ENCODE measurements at places on chromosomes 5 and 9. TPM values are rescaled to one million over a fixed set of nuclear protein-coding genes. Genes with fewer than 3 reads are reported as not detected.
A peak's percentile ranks its signal among the peaks of the same experiment; 100 is the strongest.

Gene MARCOL
- not detected for total RNA-seq

Gene SH3RF2
- 4.5 TPM for total RNA-seq

Gene TOPORS
- total RNA-seq: 11.6 TPM

Gene MED27
- total RNA-seq: 24.5 TPM

Gene BARHL1
- total RNA-seq: not detected

Gene HABP4
- total RNA-seq: 37.4 TPM

Gene ABL1
- 80.5 TPM for total RNA-seq

Gene NIPAL4
- total RNA-seq: 0.37 TPM

- DNase-seq: no peak
Observed at GRCh38 chr5:111667128-111667736, 89.8 kb downstream of the NREP start.

DNA sequence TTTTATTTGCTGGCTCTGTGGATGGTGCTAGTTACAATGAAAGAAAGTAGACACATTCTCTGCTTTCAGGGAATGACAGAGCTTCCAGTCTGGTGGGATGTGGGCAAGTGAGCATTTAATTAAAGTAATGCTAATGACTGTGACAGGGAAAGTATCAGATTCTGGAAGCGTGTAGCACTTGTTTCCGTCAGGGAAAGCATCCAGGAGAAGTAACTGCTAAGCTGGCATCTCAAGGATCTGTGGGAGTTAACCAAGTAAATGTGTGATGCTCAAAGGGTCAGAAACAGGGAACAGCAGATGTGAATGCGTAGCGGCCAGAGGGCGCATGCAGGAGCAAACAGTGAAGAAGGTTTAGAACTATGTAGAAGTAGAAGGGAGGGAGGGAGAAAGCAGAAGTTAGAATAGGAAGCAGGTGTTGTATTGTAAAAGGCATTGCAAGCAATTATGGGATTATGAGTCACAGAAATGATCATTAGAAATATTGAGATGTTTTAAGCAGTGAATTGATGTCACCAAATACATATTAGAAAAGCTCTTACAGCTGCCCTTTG, 12.2 kb downstream of the KLHL9 start:
- DNase-seq: no peak

DNA sequence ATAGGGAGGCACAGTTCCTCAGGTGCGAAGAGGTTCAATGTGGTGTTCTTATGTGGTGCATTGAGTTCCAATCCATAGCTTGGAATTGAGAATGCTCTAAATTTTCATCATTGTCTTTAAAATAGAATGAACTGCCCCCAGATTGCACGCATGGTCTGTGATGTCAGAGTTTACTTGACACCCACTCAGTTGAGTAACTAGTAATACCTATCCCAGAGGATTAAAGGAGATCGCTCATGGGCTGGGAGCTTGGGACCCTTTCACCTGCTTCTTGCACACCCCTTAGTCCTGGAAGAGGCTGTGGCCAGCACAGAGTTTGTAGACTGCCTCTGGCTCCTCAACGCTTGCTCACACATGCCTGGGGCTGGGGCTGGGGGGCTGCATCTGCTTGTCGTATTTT, 95.1 kb upstream of the OTULINL start:
- no peak for DNase-seq

GRCh38 chr5:125274211-125274610, 527.8 kb upstream of the ZNF608 start:
- DNase-seq: no peak

- no peak for DNase-seq
Observed at GRCh38 chr5:32276173-32276853, 36.4 kb downstream of the MTMR12 start.

DNA sequence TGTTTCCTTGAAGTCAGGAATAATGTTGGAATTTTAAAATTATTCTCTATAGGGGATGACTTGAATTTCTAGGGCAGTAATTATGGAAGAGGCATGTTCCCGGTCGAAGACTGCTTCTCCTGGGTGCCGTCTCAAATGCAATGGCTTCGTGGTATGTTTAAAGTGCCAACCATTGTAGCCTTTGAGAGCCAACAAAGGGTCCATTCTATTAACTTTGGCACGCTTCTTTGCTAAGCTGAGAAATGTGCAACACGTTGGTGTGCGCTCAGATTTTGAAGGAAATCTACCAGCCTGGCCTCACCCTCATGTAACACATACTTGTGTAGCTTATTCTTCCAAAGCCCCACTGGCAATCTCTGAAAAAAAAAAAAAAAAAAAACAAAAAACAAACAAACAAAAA, 221.2 kb upstream of the ANKH start:
- no peak for DNase-seq

GRCh38 chr5:115087951-115088350, 81.8 kb downstream of the TRIM36 start:
- no peak for DNase-seq

- no peak for DNase-seq
Observed at GRCh38 chr5:170252720-170253350, 20.1 kb downstream of the C5orf58 start.

- DNase-seq: no peak
Observed at GRCh38 chr9:110114859-110115201, 93.1 kb downstream of the C9orf152 start.

DNA sequence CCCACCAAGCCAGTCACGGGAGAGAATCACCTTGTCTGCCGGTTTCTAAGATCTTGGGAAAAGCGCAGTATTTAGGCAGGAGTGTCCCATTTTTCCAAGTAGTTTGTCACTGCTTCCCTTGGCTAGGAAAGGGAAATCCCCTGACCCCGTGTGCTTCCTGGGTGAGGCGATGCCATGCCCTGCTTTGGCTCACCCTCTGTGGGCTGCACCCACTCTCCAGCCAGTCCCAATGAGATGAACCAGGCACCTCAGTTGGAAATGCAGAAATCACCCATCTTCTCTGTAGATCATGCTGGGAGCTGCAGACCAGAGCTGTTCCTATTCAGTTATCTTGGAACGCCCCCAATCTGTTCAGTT, 116.9 kb downstream of the RAB3C start:
- DNase-seq: no peak

- DNase-seq: no peak
Observed at GRCh38 chr5:155926031-155926430, 400.9 kb upstream of the SGCD start.

DNA sequence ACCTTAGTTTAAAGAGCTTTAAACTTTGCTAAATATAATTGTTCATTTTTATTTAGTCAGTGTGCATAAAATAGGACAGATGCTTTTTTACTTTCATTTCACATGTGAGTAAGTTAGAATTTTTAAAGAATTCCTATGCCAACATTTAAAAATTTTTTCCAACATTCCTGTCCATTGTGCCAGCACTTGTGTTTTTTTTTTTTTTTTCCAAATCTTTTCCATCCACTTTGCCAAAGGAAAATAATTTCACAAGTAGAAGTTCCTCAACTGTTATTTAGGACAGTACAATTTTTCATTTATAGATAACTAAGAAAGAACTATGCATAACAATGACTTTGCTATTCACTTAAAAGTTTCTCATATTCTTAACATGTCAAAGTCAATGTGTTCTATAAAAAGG, 189.5 kb downstream of the ADAMTS6 start:
- DNase-seq: no peak

DNA sequence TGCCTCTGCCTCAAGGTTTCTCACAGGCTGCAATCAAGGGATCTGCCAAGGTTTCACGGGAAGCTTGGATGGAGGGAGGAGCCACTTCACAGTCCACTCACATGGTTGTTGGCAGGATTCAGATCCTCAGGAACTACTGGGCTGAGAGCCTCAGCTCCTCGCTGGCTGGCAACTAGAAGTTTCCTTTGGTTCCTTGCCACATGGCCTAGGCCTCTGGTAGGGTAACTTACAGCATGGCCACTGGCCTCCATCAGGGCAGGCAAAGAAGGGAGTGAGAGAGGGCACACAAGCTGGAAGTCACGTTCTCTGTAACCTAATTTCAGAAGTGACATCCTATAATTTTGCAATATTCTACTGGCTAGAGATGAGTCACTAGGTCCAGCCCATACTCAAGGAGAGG, 32.2 kb downstream of the SPOCK1 start:
- no peak for DNase-seq

DNA sequence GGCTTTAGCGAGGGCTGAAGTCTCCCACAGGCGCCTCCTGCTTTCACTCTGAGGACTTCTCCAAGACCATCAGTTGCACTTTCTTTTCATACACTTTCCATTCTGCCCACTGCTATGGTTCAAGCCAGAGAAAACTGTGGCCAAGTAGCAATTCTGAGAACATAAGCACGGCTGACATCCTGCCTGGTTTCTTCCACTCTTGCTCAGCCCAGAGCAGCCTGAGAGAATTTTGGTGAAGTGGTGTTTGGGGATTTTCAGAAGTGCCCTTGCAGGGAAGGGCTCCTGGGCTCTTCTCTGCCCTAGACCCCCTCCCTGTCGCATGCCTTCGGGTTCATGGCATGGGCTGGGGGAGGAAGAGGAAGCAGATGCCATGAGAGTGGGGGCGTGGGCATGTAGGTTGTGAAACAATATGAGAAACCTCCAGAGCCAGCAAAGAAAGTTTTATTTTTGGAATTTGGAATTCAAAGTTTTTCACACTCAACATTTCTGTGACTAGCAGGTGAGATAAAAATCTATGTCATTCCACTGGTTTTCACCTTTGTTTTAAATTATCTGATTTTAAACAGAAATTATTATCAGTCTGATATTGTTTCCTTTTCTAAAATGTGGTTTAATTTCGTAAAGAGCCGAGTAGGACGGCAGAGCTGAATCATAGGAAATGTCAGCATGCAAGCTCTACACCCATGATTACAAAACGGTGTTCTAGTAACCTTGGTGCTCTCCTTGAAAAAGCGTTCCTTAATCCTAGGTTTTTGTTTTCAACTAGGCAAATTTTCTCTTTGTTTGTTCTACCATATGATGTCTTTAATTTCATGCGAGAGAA, 27.8 kb upstream of the TNFSF8 start:
- DNase-seq: peak; percentile 82

- DNase-seq: no peak
Observed at GRCh38 chr5:40210694-40211093, 469.0 kb upstream of the PTGER4 start.

GRCh38 chr9:93461414-93461743, 8.0 kb upstream of the FAM120AOS start:
- DNase-seq: no peak

- no peak for DNase-seq
Observed at GRCh38 chr5:147084702-147085101, 150.1 kb upstream of the STK32A start.

DNA sequence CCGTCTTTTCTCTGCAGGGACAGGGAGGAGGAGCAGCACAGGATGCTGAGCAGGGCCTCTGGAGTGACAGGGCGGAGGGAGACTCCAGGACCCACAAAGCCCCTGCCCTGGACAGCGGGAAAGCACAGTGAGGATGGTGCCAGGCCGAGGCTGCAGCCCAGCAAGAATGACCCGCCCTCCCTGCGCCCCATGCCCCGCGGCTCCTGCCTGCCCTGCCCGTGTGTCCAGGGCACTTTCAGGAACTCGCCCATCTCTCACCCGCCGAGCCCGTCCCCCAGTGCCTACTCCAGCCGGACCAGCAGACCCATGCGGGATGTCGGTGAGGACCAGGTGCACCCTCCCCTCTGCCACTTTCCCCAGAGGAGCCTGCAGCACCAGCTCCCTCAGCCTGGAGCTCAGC, 9.1 kb upstream of the EXOC3 start:
- peak; percentile 71 for DNase-seq

GRCh38 chr5:78760770-78761169, 112.2 kb upstream of the LHFPL2 start:
- DNase-seq: no peak

DNA sequence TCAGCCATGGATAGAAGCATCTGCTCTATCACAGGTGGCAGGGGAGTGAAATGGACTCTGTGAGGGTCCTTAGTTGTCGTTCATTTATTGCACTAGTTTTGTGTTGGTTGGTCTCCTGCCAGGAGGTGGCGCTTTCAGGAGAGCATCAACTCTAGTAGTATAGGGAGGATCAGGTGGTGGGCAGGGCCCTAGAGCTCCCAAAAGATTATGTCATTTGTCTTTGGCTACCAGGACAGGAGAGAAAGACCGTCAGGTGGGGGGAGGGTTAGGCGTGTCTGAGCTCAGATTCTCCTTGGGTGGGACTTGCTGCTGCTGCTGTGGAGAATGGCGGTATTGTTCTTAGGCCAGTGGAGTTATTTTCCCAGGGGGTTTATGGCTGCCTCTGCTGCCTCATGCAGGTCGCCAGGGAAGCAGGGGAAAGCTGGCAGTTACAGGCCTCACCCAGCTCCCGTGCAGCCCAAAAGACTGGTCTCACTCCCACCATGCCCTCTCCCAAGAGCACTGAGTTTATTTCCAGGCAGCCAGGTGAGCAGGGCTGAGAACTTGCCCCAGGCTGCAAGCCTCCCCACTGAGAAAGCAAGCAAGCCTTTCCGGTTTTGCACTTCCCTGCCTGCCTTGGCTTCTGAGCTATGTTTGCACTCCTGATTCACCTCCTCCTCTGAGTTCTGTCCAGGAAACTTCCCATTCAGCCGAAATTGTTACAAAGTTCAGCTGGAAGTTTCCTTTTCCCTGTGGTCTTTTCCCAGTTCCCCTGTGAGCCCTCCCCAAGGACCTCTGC, 317.3 kb downstream of the TAF11L14 start:
- no peak for DNase-seq

DNA sequence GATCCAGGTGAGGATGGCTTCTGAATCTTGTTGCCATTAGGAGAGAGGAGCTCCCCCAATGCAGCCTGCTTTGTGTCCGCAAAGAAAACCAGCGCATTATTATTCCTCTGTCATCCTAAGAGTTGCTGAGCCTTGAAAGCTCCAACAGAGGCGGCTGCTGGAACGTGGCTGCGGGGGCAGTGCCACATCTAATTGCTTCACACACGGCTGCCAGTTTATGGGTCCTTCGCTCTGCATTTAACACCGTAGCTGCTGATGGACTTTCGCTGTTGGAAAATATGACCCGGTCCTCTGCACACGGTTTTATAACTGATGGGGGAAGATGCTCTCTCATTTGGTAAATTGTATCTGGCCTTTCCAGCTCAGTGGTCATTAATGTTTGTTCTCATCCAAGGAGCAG, 38.0 kb downstream of the ZNF622 start:
- DNase-seq: no peak

GRCh38 chr9:135712613-135713295, 10.8 kb downstream of the KCNT1 start:
- no peak for DNase-seq

DNA sequence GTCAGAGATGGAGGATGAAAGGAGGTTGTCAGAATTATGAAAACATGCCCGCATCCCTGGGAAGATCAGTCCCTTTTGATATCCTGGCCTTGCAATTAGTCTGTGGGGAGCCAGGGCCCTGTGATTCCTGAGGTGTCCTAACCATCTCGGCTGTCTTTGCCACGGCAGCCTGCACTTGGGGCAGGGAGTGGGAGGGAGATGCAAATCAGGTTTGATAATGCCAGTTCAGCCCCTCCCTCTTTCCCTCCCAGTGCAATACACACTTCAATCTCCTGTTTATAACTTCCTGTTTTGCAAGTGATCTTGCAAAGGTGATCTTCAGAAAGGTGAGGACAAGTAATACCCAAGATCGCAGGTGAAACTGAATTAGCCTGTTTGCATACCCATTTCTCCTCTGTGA, 114.0 kb upstream of the ALDH1B1 start:
- DNase-seq: no peak
